Large intestine (tissue), 12 donors: ENCODE measurements at places on chromosomes 4 and X. TPM values are rescaled to one million over a fixed set of nuclear protein-coding genes. Genes with fewer than 3 reads are reported as not detected.

The MECP2 gene
- 19.4 TPM for polyA plus RNA-seq

The CTPS2 gene
- 43.4 TPM for polyA plus RNA-seq

The SLC10A4 gene
- 2.0 TPM for polyA plus RNA-seq

The EFHC2 gene
- polyA plus RNA-seq = 2.2 TPM

GRCh38 chr4:155522201-155522600 lies 144.4 kb upstream of the GUCY1A1 start:
- DNase-seq = no peak

- no peak for DNase-seq
These were observed 3.8 kb downstream of the PLAC1 start for GRCh38 chrX:134654398-134655012.

GRCh38 chr4:105715692-105716278 lies 7.2 kb downstream of the GSTCD start:
- no peak for DNase-seq

GRCh38 chr4:72073816-72074215 lies 42.0 kb downstream of the NPFFR2 start:
- DNase-seq = no peak

DNA sequence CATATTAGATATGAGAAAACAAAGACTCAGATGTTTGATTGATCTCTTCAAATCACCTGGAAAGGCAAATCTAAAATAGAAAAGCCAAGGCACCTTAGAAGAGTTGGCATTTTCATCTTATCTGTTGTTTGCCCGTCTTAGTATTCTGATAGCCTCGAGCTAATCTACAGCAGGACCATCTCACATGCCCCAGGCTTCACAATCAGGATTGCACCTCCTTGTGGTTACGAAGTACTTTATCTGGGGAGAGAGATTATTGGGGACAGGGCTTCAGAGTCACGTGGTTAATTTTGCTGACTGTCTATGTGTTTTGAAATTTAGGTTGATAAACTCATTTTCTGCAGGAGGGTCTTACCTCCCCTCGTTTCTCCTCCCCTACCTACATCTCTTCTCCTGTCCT lies 313.1 kb upstream of the ANXA10 start:
- no peak for DNase-seq

DNA sequence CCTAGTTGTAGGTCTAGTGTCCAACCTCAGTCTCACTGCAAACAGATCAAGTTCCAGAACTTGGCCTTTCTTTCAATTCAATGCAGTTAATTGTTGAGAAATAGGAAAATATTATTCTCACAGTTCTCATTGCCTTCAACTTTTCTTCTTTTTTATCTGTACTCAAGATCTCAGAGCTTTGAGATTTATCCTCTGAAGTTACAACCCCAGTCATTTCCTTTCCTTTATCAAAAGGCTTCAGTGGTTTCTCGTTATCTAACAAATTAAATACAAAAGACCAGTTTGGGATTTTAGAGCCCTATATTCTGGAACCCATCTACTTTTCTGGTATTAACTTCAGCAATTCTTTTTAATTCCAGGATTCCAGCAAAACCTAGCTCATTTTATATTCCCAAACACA lies 130.2 kb downstream of the TMA16 start:
- DNase-seq = no peak
